ENCODE measurements at places on chromosomes 11 and 22. TPM values are rescaled to one million over a fixed set of nuclear protein-coding genes. Genes with fewer than 3 reads are reported as not detected.

DNA sequence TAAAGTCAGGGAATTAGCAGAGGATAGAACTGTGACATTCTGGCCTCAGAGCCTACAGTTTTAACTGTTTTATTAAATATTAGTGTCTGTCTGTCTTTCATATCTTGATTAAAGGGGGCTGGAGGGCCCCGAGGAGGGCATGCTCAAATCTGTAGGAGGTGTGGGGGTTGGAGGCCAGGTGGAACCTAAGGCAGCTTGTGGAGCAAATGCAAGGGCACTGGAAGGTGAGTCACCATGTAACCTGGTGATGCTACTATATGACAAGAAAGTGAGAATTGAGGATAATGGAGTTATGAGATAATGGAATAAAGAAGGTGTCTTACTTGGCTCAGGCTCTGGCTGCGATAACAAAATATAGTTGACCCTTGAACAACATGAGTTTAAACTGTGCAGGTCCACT is 27.3 kb upstream of the TMEM86A start:
- no peak for DNase-seq

GRCh38 chr11:75851203-75851602 is 36.2 kb downstream of the UVRAG start:
- DNase-seq = peak; percentile 62

GRCh38 chr11:119371778-119372182 is 9.7 kb downstream of the USP2 start:
- DNase-seq = no peak

DNA sequence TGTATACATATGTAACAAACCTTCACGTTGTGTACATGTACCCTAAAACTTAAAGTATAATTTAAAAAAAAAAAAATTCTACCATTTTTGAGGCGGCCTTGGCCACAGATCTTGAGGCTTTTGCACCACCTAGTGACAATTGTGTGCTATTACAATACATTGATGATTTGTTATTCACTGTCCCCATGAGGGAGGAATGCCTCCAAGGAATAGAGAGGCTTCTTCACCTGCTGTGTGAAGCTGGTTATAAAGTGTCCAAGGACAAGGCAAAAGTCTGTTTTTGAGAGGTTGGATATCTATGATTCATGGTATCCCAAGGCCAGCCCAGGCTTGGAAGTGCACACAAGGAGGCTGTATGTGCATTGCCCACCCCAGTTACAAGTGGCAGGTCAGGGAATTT is 30.7 kb downstream of the SLC22A25 start:
- peak; percentile 30 for DNase-seq

CARNS1 gene
- total RNA-seq = 0.16 TPM

SPDYC gene
- total RNA-seq = not detected

TRPM5 gene
- total RNA-seq = not detected

TSGA10IP gene
- not detected for total RNA-seq

- peak; percentile 81 for DNase-seq
Observed at GRCh38 chr22:29780748-29781676, 13.8 kb downstream of the UQCR10 start.

CLDN5 gene
- total RNA-seq = 0.27 TPM

BEST1 gene
- total RNA-seq = 3.4 TPM

DNA sequence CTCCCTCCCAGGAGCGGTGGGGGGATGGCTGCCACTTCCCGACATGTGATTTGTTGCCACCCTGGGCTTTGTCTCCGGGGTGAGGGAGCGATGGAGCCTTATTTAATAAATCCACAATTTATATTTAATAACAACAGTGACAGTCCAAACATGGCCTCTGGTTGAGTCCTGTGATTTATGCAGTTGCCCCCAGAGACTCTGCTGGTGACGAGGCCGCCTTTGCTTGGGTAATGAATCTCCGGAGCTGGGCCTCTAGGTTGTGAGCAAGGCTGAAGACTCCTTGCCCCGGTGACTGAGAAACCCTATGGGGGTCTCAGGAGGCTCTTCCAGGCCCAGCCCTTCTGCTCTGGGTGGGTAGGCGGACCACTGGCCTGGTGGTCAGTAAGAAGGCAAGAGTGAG is 16.7 kb downstream of the MPPED1 start:
- no peak for DNase-seq

GRCh38 chr22:49111085-49111484 is 716.6 kb downstream of the BRD1 start:
- DNase-seq = no peak

- no peak for DNase-seq
Observed at GRCh38 chr22:41917375-41917902, 2.6 kb upstream of the SHISA8 start.

GRCh38 chr22:31148488-31148887 is 8.2 kb upstream of the PLA2G3 start:
- DNase-seq = peak; percentile 63

RGL4 gene
- not detected for total RNA-seq

DNA sequence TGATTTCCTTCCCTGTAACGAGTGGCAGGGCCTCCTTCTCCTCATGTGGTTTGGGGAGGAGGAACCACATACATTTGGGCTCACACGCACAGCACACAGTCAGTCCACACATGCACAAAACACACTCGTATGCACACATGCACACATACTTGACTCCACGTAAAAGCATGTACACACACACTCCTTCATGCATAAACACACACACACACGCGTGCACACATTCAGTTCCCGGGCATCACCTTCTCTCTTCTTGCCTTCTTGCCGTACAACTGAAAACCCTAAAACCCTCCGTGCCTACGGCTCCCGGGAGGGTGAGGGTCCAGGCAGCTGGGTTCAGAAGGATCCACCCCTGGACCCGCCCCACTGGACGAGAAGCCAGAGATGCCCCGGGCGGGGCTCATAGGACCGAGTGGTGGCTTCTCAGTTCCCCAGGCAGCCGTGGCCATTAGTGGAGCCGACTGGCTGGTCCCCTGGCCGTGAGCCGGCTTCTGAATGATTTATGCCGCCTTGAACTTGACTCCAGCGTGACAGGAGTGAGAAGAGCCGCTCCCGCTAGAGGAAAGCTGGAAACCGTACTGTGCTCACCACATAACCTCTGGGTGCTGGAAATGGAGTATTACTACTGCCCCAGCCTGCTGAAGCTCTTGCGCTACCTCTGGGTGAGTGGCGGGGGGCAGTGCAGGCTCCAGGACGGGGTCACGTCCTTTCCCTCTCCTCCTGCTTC is 117.4 kb downstream of the KIAA1671 start:
- DNase-seq = peak; percentile 21

C11orf91 gene
- not detected for total RNA-seq

PAK1 gene
- total RNA-seq = 95.2 TPM

CCDC88B gene
- total RNA-seq = 1.2 TPM

DNA sequence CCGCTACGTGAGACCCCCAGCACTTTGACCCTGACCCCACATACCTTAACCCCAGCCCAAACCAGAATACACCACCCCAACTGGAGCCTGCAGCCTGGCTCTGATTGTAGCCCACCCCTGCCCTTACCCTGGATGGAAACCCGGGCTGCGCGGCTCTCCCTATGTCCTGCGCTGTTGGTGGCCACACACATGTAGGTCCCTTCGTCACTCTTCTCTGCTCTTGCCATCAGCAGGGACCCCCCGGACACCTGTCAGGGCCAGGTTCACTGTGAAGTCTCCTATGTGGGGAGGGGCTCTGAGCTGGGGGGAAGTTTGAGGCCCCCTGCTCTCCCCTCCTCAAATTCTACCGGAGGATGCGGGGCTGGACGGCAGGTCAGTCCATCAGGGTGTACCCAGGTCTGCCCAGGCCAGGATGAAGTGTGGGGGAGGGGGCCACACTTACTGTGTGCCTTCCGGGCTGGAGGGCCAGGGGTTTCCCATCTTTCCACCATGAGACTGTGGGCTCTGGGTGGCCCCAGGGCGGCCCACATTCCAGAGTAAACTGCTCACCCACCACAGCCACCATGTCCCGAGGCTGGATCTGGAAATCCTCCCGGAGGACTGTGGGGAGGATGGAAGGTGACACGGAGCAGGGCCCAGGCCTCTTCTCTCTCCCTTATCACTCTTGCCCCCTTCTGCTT is 1.5 kb downstream of the ROBO4 start:
- DNase-seq = no peak

OR8A1 gene
- total RNA-seq = not detected

- no peak for DNase-seq
Observed at GRCh38 chr11:124749912-124750311, 2.1 kb downstream of the VSIG2 start.

MN1 gene
- total RNA-seq = 55.9 TPM

DNA sequence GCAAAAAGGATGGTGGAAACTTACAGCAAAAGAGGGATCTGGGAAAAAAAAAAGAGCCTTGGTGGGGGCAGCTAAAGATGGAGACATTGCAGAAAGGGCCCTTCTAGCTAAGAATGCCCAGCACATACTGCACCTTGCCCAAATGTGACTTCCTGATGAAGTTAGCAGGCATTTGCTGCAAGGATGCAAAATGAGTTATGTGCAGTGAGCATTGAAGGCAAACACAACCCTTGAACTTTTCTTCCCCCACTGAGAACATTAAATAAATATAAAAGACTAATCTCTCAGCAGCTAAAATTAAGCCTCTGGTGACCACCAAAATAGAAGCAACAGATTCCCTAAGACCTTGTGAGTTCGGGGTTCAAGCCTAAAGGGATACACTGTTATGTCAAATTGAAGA is 129.9 kb downstream of the ARL14EP start:
- no peak for DNase-seq

NCF4 gene
- not detected for total RNA-seq

DDI1 gene
- total RNA-seq = not detected

KCNJ4 gene
- not detected for total RNA-seq

- DNase-seq = no peak
Observed at GRCh38 chr11:69120096-69120875, 35.4 kb upstream of the SMIM38 start.
